Smooth muscle cell of the coronary artery (primary cell): ENCODE measurements at places on chromosomes 16 and 17. TPM values are rescaled to one million over a fixed set of nuclear protein-coding genes. Genes with fewer than 3 reads are reported as not detected.

Gene TRPV2
- total RNA-seq, result 53.1 and 92.7 TPM in 2 replicates

Gene MT1H
- not detected in 2 replicates for total RNA-seq

Gene HASPIN
- total RNA-seq, result 0.23 and 1.8 TPM in 2 replicates

Gene CEP295NL
- 0.75 and 2.0 TPM in 2 replicates for total RNA-seq

Gene MGAT5B
- 0.08 TPM in 1 of 2 replicates, not detected in the other for total RNA-seq

Gene CRLF3
- total RNA-seq, result 8.9 and 9.8 TPM in 2 replicates

Gene CRHR1
- total RNA-seq, result not detected in 2 replicates

Gene CACNG5
- not detected in 2 replicates for total RNA-seq

Gene TOX3
- not detected in 2 replicates for total RNA-seq

Gene LRRC45
- 11.9 and 16.7 TPM in 2 replicates for total RNA-seq

Gene BEAN1
- total RNA-seq, result under 0.01 and 0.35 TPM in 2 replicates

Gene CMTM2
- total RNA-seq, result not detected in 2 replicates

Gene TEKT5
- not detected in 2 replicates for total RNA-seq

Gene ESRP2
- under 0.01 TPM in 1 of 2 replicates, not detected in the other for total RNA-seq

Gene FBXL19
- 8.2 and 13.9 TPM in 2 replicates for total RNA-seq

Gene CIBAR2
- total RNA-seq, result 0.15 TPM in 1 of 2 replicates, not detected in the other

Gene CHAD
- not detected in 2 replicates for total RNA-seq

Gene DPEP3
- not detected in 2 replicates for total RNA-seq
